Thoracic aorta (tissue), 2 donors: ENCODE measurements at places on chromosomes 12 and 14.

- DNase-seq: no peak
These were observed 131.9 kb downstream of the HMGA2 start for GRCh38 chr12:65956056-65956738.

GRCh38 chr12:113521708-113522107 lies 50.0 kb upstream of the LHX5 start:
- DNase-seq: no peak

- no peak for DNase-seq
These were observed 168.3 kb upstream of the NPAS3 start for GRCh38 chr14:32770422-32770821.

DNA sequence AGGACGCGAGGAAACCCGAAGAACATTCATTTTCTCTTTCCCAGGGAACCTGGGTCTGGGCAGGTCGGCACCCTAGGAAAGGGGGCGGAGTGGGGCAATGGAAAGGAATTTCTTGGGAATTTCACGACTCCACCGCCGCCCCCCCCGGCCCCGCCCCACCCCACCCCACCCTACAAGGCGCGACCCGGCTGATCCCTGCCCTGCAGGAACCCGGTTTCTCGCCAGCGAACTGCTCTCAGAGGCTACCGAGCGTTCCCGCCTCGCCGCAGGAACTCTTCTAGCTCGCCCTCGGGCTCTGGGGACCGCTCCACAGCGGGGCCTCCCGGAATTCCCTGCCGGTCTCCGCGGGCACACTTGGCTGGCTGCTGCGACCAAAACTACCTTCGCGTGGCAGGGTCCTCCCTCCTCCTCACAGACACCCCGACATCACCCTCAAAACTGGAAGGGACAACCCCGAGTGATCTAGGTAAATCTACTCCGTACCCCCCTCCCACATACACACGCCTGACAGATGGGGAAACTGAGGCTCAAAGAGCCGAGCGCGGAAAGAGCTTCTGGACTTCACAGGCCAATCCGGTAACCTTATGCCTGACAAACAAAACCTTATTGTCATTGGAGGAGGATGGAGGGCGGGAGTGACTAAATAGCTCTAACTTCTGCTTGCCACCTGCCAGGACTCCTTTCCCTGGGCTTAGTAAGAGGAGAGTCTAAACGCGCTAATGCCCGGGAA lies 785 bp upstream of the ACTN1 start:
- peak; percentile 22 for DNase-seq

- no peak for DNase-seq
These were observed 72.0 kb upstream of the CCND2 start for GRCh38 chr12:4201333-4202100.

DNA sequence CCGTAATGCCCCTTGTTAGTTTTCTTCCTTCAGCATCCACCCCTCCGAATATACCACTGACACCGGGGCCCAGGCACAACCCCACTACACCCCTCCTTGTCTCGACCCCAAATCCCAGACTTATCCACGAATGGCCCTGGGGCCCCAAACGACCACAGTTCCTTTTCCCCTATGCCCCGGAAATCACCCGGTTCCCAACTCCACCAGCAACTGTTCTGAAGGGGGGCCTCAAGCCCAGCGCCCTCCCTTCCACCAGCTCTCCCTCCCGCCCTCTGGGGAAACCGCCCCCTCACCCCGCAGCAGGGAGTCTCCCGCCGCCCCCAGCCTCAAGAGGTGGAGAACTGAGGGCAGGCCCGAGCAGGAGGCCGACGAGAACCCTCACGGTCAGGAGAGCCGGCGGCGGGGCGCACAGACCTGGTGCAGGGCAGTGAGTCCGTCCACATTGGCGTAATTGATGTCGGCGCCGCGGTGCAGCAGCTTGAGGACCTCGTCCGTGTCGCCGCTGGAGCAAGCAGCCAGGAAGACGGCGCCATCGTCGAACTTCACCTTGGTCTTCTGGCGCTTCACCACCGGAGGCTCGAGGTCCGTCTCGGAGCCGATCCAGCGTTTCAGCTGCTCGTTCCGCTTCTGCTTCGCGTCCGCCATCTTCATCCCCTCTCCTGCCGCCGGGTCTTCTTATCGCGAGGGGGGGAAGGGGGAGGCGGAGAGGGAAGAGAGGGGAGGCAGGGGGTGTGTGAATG lies 446 bp downstream of the PPP1R12A start:
- DNase-seq: no peak

DNA sequence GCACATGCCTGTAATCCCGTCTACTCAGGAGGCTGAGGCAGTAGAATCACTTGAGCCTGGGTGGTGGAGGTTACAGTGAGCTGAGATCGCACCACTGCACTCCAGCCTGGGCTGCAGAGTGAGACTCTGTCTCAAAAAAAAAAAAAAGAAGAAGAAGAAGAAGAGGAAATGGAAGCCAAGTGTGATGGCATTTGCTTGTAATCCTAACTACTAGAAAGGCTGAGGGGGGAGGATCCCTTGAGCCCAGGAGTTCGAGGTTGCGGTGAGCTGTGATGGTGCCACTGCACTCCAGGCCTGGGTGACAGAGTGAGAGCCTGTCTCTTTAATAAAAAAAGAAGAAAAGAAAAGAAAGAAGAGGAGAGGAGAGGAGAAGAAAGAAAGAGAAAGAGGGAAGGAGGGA lies 52.1 kb downstream of the LGMN start:
- DNase-seq: no peak

DNA sequence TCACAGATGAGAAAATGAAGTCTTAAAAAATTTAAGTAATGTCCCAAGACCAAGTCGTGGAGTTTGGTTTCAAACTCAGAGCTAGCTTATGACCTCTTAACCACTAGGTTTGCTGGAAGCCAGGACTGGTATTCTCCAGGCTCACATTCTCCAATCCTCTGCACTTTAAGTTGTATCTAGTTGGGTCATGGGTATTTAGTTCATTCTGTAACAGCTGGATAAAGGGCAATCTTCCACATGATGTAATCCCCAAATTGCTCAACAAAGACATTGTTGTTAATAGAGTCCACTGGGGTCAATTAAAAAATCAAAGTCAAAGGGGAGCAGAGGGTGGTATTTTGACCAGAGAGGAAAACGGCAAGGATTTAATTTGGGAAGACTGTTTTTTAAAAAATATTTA lies 17.8 kb upstream of the GAS2L3 start:
- DNase-seq: no peak

- no peak for DNase-seq
These were observed 7.5 kb upstream of the PTPRR start for GRCh38 chr12:70928071-70928470.

- no peak for DNase-seq
These were observed 63.6 kb downstream of the EML5 start for GRCh38 chr14:88729159-88729558.

- no peak for DNase-seq
These were observed 188.3 kb upstream of the C14orf180 start for GRCh38 chr14:104390941-104391901.

- DNase-seq: no peak
These were observed 23.3 kb upstream of the NEK9 start for GRCh38 chr14:75150150-75150549.

DNA sequence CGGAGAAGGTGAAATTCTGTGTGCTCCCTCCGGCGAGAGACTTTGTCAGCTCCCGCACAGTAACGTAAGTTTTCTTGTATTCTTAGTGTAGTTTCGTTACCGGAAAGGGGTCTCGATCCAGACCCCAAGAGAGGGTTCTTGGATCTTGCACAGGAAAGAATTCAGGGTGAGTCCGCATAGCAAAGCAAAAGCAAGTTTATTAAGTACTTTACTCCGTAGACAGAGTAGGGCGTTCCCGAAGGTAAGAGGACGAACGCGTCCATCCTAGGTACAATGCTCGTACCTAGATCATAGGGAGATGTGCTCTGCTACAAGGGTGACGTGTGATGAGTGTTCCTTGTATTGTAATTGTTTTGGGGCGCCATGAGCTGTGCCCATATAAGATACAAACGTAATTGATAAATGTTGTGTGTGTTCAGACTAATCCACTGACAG lies 293 bp downstream of the IFI27L1 start:
- no peak for DNase-seq

DNA sequence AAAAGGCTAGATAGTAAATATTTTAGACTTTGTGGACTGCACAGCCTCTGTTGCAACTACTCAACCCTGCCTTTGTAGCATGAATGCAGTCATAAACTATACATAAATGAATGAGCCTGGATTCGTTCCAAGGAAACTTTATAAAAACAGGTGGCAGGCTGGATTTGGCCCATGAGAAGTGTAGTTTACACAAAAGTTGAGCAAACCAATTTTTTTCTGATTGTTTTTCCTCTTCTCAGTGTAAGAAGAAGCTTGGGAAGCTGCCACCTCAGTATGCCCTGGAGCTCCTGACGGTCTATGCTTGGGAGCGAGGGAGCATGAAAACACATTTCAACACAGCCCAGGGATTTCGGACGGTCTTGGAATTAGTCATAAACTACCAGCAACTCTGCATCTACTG lies 9.5 kb downstream of the OAS1 start:
- DNase-seq: no peak

DNA sequence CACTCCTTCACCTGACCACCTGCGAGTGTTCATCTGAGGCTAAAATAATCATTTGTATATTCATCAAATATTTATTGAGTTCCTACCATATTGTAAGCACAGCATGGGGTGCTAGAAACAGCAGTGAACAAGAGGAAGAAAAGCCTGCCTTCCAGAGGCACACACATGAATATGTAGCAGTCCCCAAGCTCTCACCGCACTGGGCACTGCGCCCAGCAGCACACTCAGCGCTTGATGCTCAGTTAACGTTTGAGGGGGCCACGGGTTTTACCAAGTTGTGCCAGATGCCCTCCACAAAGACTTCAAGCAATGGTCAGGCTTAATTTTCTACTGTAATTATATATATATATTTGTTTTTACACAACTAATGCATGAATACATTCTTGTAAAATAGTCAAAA lies 52.0 kb downstream of the HELB start:
- DNase-seq: no peak

GRCh38 chr12:6266971-6267721 lies 43.3 kb upstream of the PLEKHG6 start:
- DNase-seq: no peak

- no peak for DNase-seq
These were observed 335.2 kb downstream of the DPF3 start for GRCh38 chr14:72558721-72559120.

- DNase-seq: no peak
These were observed 45.2 kb upstream of the PPP2R5C start for GRCh38 chr14:101716077-101716950.

DNA sequence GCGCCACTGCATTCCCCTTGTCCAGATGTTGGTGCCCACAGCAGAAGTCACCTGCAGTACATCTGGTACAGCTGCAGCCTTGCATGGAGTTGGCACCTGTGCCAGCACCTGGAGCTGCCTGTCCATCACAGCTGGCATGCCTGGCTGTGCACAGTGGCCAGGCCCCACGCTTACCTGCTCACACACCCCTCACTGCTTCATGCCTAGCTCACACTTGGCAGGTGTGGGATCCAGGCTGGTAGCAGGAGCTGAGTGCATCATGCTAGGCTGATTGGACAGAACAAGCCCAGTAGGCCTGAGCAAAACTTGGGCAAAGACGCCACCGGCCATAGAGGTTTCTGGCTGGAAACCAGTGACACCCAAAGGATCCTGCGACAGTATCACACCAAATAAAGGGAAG lies 402.8 kb downstream of the FOXG1 start:
- no peak for DNase-seq

- DNase-seq: no peak
These were observed 18.9 kb downstream of the TMEM63C start for GRCh38 chr14:77200406-77200985.

DNA sequence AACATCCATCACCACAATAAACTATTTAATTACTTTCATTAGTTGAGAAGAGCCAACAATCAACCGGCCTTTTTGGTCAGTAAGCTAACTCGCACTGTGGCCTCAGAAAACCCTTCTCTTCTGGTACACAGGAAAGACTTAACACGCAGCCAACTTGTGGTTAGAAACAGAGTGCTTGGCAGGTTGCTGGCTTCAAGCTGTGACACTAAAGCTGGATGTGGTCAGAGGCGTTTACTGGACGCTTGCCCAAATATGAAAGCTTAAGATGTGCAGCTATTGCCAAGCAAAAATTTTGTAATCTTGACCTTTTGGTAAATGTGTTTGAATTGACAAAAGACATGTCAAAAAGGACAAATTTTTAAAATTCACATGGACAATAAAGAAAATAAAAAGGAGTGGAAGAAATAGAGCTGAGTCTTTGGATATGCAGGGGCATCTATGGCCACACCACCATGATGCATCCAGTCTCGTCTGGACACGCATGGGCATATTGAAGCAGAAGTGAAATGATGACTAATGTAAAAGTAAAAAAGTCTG lies 2.6 kb upstream of the KLRK1 start:
- DNase-seq: no peak
